ENCODE measurements at places on chromosomes 3 and 15.

GRCh38 chr15:69955240-69955894, 142.3 kb downstream of the TLE3 start:
- DNase-seq, result no peak

DNA sequence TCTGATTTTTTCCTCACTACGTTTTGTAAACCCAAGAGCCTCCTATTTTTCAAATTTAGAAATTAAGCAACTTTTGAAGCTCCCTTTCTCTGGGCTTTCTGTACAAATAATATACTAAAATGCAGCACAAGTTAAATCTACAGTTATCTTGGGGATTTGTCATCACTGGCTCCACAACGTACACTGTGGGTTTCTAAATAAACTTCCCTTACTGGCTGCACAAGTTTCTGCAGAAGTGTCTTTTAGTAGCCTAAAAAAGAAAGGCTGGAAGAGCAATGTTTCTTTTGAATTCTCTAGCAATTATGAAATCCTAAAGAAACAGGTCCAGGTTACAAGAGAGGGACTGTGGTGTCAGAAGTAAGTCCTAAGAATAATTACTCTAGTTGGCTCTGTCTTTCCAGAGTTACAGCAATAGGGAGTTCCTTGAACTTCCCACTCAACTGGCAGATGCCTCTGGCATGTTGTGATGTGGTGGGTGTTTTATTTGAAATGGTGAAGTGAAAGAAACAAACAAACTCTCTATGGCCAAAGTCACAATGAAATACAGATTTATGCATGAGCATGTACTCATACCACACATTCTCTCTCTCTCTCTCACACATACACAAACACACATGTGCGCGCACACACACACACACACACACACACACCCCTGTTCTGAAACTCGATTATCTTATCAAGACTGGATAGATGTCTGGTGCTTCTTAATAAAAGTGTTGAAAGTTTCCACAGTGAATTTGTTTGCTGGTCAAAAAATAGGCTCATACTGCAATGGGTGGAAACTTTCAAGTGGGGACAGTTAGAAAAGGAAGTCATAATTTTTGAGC, 198.2 kb downstream of the SSR3 start:
- no peak for DNase-seq

DNA sequence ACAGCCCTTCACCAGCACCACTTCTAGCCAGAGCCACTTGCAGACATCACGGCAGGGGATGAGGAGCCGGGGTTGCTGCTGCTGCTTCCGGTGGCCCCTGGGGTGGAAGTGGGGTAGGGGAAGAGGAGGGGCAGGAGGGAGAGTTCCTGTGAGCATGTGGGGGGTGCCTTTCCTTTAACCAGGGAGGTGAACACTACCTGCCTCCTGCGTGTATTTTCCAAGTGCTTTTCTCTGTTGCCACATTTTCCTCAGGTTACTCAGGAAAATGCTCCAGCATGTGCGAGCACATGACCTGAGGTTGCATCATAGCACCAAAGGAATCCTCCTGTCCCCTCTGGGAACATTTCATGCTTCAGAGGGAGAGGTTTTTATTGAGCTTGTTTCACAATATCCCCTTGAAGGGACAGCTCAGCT, 12.2 kb upstream of the SACM1L start:
- DNase-seq, result no peak

GRCh38 chr15:57159767-57160166, 216.5 kb upstream of the CGNL1 start:
- DNase-seq, result no peak

DNA sequence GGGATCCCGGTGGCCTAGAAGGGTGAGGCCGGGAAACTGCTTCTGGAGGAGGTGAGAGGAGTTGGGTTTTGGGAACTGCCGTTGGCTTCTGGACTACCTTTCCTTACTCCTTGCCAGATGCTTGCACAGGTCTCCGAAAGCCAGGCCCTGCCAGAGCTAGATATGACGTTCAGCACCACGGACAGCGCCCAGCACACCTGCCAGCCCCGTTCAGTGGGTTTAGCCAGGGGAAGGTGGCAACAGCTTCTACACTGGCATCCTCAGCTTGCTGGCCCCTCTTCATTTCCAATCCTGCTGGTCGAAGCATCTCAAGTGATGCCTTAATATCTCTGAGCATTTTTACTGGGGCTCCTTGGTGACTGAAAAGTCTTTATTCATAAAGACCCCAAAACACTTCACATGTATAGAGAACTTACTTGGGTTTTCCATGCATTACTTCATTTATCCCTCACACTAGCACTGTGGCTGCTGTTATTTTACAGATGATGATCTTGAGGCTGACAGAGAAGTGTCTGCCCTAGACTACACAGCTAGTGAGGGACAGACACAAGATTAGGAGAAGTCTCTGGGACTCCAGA, 21.9 kb downstream of the HCN4 start:
- no peak for DNase-seq

- DNase-seq, result no peak
These were observed 99.6 kb downstream of the SHQ1 start for GRCh38 chr3:72748659-72749058.
